ENCODE measurements at places on chromosomes 5 and 9. TPM values are rescaled to one million over a fixed set of nuclear protein-coding genes. Genes with fewer than 3 reads are reported as not detected.

The SLC6A3 gene
- not detected for polyA plus RNA-seq

The ANKRD33B gene
- polyA plus RNA-seq, result 0.05 TPM

The LHFPL2 gene
- 0.40 TPM for polyA plus RNA-seq

The DIRAS2 gene
- not detected for polyA plus RNA-seq

The SV2C gene
- 0.02 TPM for polyA plus RNA-seq

The FGD3 gene
- polyA plus RNA-seq, result 146 TPM

The PAPPA gene
- polyA plus RNA-seq, result not detected

The COL15A1 gene
- polyA plus RNA-seq, result not detected

The SPDL1 gene
- 7.1 TPM for polyA plus RNA-seq

The CREBRF gene
- polyA plus RNA-seq, result 93.1 TPM

The LCN9 gene
- not detected for polyA plus RNA-seq

The SLC36A3 gene
- polyA plus RNA-seq, result not detected

The FBXO4 gene
- polyA plus RNA-seq, result 14.9 TPM

The PCDHA9 gene
- polyA plus RNA-seq, result not detected

The LRRTM2 gene
- not detected for polyA plus RNA-seq
